ENCODE measurements at places on chromosomes 2 and 18. TPM values are rescaled to one million over a fixed set of nuclear protein-coding genes. Genes with fewer than 3 reads are reported as not detected.

DNA sequence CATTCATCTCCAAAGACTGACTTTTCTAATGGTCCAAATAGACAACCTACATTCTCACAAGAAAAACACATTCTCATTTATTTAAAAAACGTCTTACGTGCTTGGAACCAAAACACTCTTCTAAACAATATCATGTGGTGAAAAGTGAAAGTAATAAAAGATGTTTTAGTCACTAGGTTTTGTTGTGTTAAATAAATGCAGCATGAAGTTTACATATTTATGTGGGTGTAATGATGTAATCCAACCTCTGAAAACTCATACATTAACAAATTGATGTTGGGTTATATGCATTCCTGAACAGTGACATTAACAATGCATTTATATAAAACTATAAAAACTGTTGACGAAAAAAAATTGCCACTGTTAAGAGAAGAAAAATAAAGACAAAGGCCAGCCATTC, 55.1 kb upstream of the ACVR2A start:
- DNase-seq, result no peak

DNA sequence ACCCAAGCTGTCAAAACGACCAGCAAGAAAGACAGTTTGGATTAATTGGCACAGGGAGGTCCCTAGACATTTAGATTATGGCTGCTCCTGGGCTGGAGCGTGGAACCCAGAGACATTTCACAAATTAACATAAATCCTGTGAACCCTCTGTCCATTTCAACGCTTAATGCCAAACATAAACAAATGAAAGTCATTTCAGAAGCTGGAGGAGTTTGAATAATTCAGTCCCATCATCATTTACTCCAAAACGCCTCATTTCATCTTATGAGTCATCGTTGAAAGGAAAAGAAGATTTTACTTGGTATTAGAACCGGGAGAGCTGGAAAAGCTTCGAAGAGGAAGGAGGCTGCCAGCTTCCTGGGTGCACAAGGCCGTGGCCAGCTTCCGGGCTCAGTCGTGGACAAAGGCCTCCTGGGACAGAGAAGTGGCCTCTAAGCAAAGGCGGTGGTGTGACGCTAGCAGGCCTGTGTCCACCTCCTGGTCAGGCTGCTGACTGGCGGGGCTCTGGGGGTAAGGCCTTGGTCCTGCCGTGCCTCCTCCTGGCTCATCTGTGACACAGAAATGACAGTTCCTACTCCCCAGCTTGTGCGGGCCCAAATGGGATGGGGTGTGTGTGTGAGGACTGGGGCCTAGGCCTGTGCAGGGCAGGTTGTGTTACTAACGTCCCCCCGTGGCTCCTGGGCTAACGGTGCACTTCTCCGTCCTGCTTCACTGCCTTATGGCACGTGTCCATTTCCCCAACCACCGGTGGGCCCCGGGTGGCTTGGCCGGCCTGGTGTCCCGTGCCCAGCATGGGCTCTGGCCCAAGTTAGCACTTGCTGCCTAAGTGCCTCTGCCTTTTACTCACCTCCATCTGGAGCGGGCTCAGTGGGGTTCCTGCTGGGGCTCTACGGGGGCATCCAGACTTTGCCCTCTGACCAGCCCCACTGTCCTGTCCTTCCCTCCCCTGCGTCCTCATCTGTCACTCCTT, 71.6 kb downstream of the RRM2 start:
- DNase-seq, result peak; percentile 45

The REG1B gene
- not detected for total RNA-seq

The DSC3 gene
- total RNA-seq, result 2.2 TPM

The ANKRD30B gene
- not detected for total RNA-seq

The CPO gene
- total RNA-seq, result not detected

DNA sequence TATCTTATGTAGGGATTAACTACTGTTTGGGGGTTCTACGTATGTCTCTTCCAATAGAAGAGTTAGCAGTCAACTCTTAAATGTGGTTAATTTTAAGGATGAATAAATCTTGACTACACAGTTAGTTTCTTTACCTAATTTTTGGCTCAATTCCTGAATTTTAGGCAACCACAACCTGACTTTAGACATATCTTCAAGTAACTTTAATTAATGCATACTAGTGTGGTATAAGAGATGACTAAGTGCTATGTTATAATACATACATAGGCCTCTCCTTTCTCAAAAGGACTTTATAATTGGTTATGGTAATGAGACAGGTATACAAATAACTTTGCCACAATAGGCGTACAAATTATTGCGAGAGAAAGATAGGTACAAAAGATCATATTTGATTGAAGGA, 312.0 kb downstream of the IRS1 start:
- no peak for DNase-seq

The UPP2 gene
- total RNA-seq, result not detected

- no peak for DNase-seq
Observed at GRCh38 chr2:64860276-64860885, 128.8 kb upstream of the SLC1A4 start.

DNA sequence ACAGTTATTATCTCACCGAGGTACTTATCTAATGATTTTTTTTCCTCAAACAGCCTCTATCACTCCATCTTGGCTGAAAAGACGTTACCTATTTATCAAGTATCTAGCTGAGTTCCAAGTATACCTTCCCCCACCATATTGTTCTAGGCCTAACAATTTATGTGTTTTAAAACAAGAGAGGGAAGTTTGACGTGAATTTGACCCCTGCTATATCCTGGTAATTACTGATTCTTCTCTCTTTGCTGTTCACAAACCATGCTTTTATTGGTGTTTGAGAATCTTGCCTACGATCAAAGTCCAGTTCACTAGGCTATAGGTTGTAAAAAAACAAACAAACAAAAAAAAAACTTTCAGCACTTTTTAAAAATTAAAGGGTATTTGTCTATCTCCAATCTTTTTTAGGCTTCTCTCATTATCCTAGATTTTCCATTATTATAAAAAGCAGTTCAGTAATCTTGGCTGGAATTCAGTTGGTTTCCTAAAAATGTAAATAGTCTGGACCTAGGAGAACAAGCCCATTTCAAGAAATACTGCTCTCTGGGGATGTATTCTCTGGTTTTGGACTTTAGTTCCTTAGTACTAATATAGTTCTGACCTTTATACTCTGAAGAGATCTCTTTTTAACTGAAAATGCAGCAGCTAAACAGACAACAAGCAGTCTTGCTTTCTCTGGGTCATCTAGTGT, 505.4 kb downstream of the CPS1 start:
- DNase-seq, result no peak

- no peak for DNase-seq
Observed at GRCh38 chr18:5582076-5582475, 38.3 kb upstream of the EPB41L3 start.

- DNase-seq, result peak; percentile 25
Observed at GRCh38 chr2:39664888-39665591, 677 bp upstream of the TMEM178A start.

DNA sequence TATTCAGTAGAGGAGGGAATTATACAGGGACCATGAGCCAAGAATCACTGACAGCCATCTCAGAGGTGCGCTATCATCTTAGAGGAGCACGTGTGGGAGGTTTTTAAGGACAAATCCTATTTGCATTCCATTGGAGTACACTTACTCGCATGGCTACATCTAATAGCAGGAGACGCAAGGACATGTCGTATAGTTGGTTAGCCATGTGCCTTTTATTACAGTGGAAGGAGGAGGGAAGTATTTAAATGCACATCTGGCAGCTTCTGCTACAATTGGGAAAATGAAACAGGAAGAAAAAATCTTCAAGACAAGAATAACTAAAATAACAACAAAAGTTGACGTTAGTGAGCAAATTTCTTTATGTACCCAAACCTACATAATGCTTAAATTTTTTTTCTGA, 86.5 kb upstream of the UGP2 start:
- DNase-seq, result no peak

DNA sequence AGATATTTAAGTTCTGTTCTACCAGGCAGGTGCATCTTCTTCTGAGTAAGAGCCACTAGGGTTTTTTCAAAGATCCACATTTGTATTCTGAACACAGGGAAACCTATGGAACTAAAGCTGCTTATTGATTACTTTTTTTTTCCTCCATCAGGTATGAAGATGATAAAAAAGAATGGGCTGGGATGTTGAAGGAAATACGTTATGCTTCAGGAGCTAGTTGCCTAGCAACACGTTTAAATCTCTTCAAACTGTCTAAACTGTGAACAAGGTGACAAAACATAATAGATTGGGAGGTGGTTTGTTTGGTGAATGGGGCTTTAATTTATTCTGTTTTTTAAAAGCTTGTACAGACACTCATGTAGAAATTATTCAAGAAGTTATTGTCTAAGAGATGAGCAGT, 15.9 kb downstream of the KLHL41 start:
- DNase-seq, result no peak

The COL4A4 gene
- total RNA-seq, result 0.55 TPM

GRCh38 chr2:43486603-43487002, 109.2 kb downstream of the THADA start:
- DNase-seq, result no peak

The OLA1 gene
- 149 TPM for total RNA-seq
